ENCODE measurements at places on chromosomes 13 and 19. TPM values are rescaled to one million over a fixed set of nuclear protein-coding genes. Genes with fewer than 3 reads are reported as not detected.
A peak's percentile ranks its signal among the peaks of the same experiment; 100 is the strongest.

DNA sequence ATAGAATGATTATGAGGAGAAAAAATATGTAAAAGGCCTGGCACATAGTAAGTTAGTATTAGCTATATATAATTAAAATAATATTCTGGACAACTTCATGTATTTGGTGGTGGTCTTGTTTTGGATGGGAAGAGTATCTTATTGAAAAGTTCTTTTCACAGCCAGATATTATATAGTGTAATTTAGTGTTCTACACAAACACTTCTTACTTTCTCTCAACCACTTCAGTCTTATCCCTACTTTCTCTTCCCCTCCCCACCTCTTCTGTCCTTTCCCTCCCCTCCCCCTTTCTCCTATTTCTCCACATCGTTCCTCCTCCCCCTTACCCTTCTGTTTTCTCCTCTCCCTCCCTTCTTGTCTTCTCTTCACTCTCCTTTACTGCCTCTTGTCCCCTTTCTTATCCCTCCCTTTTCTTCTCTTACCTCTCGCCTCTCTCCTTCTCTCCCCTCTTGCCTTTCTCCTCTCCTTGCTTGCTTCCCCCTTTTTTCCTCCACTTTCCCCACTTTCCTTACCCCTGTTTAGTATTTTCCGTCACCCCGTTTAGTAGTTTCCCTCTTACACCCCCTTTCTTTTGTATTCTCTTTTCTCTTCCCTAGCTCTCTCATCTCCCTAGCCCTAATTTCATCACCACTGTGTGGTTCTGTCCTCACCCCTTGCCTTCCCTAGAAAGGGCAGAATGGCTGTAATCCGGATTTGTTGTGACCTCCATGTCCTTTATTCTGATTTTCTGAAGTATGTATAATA, 107.2 kb upstream of the MLNR start:
- H3K36me3 ChIP-seq = peaks cover 32% of the 10 kb centered on the region
- no peak overlapping the region for H3K4me3 ChIP-seq
- peaks cover 39% of the 10 kb centered on the region for H3K4me1 ChIP-seq
- no peak overlapping the region for H3K27ac ChIP-seq
- H3K27me3 ChIP-seq = no peaks in the 10 kb centered on the region
- no peak for DNase-seq

DNA sequence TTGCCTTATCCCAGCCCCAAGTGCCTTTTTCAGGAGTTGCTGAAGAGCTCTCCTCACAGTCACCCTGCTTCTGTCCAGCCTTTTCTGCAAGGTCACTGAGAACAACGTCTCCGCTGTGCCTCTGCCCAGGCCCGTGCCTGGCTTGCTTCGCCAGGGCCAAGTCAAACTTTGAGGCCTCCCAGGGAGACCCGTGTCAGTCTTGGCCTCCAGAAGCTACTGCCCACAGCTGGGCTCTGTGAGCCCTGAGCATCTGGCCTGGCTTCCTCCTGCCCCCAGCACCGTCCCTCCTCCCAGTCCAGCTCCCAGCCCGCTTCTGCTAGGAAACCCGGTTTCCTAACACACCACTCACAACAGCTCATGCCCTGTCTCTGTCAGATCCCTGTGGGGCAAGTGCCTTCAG, 165.9 kb downstream of the TEX29 start:
- H3K4me1 ChIP-seq = no peaks in the 10 kb centered on the region
- H3K27me3 ChIP-seq = no peaks in the 10 kb centered on the region
- H3K4me3 ChIP-seq = no peak overlapping the region
- no peak for DNase-seq
- no peaks in the 10 kb centered on the region for H3K36me3 ChIP-seq
- H3K27ac ChIP-seq = no peak overlapping the region

GRCh38 chr19:6514089-6514488, 12.0 kb upstream of the TUBB4A start:
- DNase-seq = no peak
- no peaks in the 10 kb centered on the region for H3K27me3 ChIP-seq
- H3K4me3 ChIP-seq = no peak overlapping the region
- peaks cover 32% of the 10 kb centered on the region for H3K4me1 ChIP-seq
- H3K36me3 ChIP-seq = no peaks in the 10 kb centered on the region

GRCh38 chr19:23587546-23587945, 99.5 kb downstream of the ZNF675 start:
- no peak overlapping the region for H3K4me3 ChIP-seq
- no peaks in the 10 kb centered on the region for H3K36me3 ChIP-seq
- H3K4me1 ChIP-seq = no peaks in the 10 kb centered on the region
- no peaks in the 10 kb centered on the region for H3K27me3 ChIP-seq

DNA sequence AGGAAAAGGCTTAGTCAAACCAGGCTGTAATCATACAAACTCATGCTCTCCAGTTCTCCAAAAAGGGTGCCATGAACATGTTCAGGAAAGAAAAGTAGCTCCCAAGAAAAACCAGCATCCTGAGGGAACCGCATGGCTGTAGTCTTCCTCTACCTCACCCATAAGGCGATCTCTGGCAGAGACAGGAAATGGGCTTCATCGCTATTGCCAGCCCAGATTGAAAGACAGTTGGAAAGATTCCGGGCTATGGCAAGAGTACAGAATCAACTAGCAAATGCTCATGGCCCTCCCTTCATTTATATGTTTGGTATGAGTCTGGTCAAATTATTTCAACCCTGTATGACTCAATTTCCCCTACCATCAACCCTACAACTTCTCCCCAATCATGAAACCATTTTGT, 140.1 kb downstream of the LHFPL6 start:
- no peaks in the 10 kb centered on the region for H3K27me3 ChIP-seq
- no peak overlapping the region for H3K4me3 ChIP-seq

DNA sequence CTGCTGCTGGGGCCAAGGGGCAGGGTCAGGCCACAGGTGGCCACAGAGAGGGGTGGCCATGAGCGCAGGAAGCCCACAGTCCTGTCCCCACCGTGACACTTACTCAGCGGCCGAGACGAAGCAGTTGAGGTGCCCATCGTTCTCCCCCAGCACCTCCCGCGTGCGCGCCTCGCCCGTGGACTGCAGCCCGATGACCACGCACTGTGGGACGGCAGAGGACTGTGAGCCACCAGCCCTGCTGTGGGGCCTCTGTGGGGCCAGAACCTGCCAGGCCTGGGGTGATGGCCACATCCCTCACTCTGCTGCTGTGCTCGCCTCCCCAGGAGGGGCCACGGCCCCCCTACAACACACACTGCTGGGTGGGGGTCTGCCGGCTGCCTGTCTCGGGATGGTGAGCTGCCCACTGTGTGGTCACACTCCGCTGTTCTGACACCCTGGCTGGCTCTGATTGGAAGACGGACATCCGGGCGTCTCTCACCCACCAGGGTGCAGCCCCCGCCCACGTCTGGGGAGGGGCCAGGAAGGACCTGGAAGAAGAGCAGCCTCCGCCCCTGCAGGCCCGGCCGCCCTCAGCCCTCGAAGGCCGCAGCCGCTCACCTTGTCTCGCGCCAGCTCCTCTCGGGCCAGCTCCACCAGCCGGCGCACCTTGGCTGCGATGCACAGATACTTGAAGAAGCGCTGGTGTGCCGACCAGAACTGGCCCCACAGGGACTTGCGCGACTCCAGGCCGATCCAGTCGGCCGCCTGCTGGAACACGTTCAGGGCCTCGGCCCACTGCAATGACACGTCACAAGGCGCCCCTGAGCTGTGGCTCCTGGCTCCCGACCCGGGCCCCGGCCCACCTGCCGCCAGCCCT, 13.2 kb downstream of the GPX4 start:
- no peaks in the 10 kb centered on the region for H3K27me3 ChIP-seq
- H3K27ac ChIP-seq = no peak overlapping the region
- H3K4me1 ChIP-seq = peaks cover 20% of the 10 kb centered on the region

- no peaks in the 10 kb centered on the region for H3K27me3 ChIP-seq
- no peak for DNase-seq
- H3K4me3 ChIP-seq = no peak overlapping the region
- no peak overlapping the region for H3K27ac ChIP-seq
- no peaks in the 10 kb centered on the region for H3K36me3 ChIP-seq
Observed at GRCh38 chr19:31568724-31569123, 219.5 kb upstream of the TSHZ3 start.

DNA sequence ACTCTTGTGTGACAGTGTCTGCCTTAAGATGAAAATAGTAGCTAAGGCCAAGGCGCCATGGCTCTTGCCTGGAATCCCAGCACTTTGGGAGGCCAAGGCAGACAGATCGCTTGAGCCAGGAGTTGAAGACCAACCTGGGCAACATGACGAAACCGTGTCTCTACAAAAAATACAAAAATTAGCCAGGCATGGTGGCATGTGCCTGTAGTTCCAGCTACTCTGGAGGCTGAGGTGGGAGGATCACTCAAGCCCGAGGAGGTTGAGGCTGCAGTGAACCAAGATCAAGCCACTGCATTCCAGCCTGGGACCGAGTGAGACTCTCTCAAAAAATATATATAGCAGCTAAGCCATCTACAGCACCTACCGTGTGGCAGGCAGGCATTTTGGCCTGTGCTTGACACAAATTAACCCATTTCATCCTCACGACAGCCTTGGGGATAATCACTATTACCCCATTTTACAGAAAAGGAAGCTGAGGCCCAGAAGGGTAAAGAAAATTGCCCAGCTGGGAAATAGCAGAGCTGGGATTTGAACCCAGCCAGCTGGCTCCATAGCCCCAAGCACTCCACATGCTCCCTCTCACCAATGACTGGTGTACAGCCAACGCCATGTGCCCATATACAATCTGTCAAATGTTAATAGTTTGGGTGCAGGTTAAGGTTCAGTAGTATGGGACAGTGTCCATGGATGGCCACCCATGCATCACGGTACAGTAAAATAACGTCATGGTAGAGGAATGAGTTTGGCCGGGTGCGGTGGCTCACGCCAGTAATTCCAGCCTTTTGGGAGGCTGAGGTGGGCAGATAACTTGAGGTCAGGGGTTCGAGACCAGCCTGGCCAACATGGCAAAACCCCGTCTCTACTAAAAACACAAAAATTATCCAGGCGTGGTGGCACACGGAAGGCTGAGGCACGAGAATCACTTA, 3.1 kb downstream of the SLC1A5 start:
- DNase-seq = no peak
- H3K4me1 ChIP-seq = peaks cover 44% of the 10 kb centered on the region
- no peaks in the 10 kb centered on the region for H3K36me3 ChIP-seq
- H3K27ac ChIP-seq = peak overlapping the region; percentile 94
- H3K27me3 ChIP-seq = no peaks in the 10 kb centered on the region

DNA sequence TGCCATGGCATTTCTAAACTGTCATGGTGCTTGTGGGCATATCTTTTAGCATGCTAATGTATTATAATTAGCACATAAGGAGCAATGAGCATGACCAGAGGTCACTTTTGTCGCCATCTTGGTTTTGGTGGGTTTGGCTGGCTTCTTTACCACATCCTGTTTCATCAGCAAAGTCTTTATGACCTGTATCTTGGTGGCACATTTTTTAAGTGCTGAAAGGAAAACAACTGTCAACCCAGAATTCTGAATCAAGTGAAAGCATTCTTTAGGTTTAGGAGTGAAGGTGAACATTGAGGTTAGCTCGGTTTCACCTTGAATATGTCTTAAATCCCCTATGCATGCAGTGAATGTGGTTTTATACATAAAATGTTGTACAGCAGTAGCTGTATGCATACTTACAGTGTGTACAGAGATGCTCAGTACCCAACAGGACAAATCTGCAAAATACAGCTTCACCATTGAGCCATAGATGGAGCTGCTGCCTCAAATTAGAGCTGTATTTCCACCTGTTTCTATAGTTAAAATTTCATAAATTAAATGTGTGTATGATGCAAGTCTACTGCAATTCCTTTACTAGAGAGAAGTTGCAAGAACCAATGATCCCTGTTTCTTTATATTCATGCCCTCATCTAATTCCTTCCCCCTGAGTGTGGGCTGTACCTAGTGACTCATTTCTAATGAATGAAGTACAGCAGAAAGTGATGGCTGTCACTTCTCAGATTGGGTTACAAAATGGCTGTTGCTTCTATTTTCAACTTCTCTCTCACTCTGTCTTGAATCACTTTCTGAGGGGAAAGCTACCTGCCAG, 25.2 kb upstream of the IGSF23 start:
- no peak for DNase-seq
- no peak overlapping the region for H3K4me3 ChIP-seq
- H3K27me3 ChIP-seq = no peaks in the 10 kb centered on the region

- no peak overlapping the region for H3K4me3 ChIP-seq
- no peaks in the 10 kb centered on the region for H3K4me1 ChIP-seq
- no peak overlapping the region for H3K27ac ChIP-seq
- no peaks in the 10 kb centered on the region for H3K36me3 ChIP-seq
- no peaks in the 10 kb centered on the region for H3K27me3 ChIP-seq
Observed at GRCh38 chr19:12098040-12098439, 33.5 kb downstream of the ZNF844 start.

DNA sequence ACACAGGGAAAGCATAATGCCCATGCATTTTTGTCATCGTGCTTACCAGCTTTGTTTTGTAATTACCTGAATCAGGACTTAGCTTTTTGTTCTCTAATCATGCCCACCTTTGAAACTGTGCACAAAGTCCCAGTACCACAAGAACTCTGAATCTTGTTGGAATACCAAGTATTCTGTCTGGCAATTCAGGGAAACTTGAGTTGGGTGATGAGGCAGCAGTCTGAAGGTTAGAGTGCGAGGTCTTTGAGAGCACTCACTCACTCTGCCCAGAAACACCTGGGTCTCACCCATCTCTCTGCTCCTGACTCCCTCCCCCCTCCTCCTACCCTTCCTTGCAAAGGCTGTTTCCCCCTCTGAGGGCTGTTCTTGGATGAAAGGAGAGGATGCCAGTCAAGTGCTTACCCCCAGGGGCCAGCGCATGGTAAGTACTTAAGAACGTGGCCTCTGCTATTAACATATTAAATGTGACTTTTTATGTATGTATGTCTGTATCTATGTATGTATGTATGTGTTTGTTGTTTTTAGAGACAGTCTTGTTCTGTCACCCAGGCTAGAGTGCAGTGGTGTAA, 22.4 kb downstream of the SIPA1L3 start:
- peaks cover 15% of the 10 kb centered on the region for H3K4me1 ChIP-seq
- DNase-seq = no peak
- H3K27me3 ChIP-seq = no peaks in the 10 kb centered on the region
- no peak overlapping the region for H3K4me3 ChIP-seq
- H3K36me3 ChIP-seq = no peaks in the 10 kb centered on the region

- no peak overlapping the region for H3K4me3 ChIP-seq
- DNase-seq = no peak
- no peaks in the 10 kb centered on the region for H3K4me1 ChIP-seq
- no peak overlapping the region for H3K27ac ChIP-seq
- no peaks in the 10 kb centered on the region for H3K36me3 ChIP-seq
- no peaks in the 10 kb centered on the region for H3K27me3 ChIP-seq
Observed at GRCh38 chr13:26656919-26657318, 99.4 kb downstream of the WASF3 start.

GRCh38 chr13:108877300-108877699, 247.9 kb downstream of the MYO16 start:
- no peak overlapping the region for H3K4me3 ChIP-seq
- no peaks in the 10 kb centered on the region for H3K36me3 ChIP-seq
- H3K27me3 ChIP-seq = no peaks in the 10 kb centered on the region
- no peak for DNase-seq
- no peaks in the 10 kb centered on the region for H3K4me1 ChIP-seq

GRCh38 chr13:93767180-93767916, 540.7 kb downstream of the GPC6 start:
- H3K36me3 ChIP-seq = no peaks in the 10 kb centered on the region
- no peak overlapping the region for H3K4me3 ChIP-seq
- no peaks in the 10 kb centered on the region for H3K27me3 ChIP-seq

- no peak overlapping the region for H3K4me3 ChIP-seq
- DNase-seq = no peak
- H3K36me3 ChIP-seq = no peaks in the 10 kb centered on the region
- H3K27me3 ChIP-seq = no peaks in the 10 kb centered on the region
- peaks cover 9% of the 10 kb centered on the region for H3K4me1 ChIP-seq
- no peak overlapping the region for H3K27ac ChIP-seq
Observed at GRCh38 chr13:75505327-75505726, 23.4 kb upstream of the TBC1D4 start.

ZFP30 gene
- 13.0 TPM for total RNA-seq

IL4I1 gene
- total RNA-seq = 1.6 TPM

CD70 gene
- 7.3 TPM for total RNA-seq

ACP5 gene
- total RNA-seq = 66.9 TPM

TMC4 gene
- 1.0 TPM for total RNA-seq

STOML3 gene
- not detected for total RNA-seq

LILRA1 gene
- total RNA-seq = 60.5 TPM

Measured in spleen (tissue), 13 donors.